ENCODE measurements at places on chromosomes 13 and 19. TPM values are rescaled to one million over a fixed set of nuclear protein-coding genes. Genes with fewer than 3 reads are reported as not detected.

IL17D gene
- total RNA-seq = 10.3 TPM

DNA sequence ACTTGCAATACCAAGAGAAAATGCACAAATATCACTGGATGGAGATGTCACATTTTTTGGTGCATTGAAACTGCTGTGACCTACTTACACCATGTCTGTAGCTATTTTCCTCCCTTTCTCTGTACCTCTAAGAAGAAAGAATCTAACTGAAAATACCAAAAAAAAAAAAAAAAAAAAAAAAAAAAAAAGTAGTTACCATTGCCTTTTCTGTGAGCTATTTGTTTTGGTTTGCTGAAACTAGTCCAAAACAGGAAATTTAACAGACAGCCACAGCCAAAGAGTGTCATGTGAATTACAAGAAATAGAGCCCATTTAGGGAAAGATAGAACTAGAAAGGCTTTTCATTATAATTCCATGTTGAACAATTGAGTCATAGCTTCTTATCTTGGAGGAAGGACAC lies 37.3 kb downstream of the TNFSF13B start:
- DNase-seq = no peak

- DNase-seq = no peak
Observed at GRCh38 chr19:50285833-50286232, 43.3 kb downstream of the KCNC3 start.

DNA sequence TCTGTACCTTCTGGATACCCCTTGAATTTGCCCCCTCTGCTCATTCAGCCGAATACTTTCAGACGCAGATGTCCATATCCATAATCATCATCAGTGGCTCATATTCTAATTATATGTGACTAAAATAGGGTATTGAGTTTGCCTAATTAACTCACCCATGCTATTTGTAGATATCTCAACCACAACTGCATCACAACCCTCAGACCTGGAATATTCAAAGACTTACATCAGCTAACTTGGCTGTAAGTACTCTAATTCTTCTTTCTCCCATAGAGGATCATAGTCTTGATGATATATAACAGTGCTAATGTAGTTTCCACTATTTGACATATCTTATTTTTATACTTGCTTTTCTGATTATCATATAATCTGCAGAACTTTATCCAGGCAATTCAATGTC lies 35.8 kb downstream of the RXFP2 start:
- no peak for DNase-seq

GRCh38 chr13:29543230-29544215 lies 52.0 kb downstream of the SLC7A1 start:
- no peak for DNase-seq
